CD4-positive, alpha-beta T cell treated with Interleukin-12 subunit alpha and Interleukin-12 subunit beta, for 1 hour (primary cell): ENCODE measurements at places on chromosomes 7 and 10.

GRCh38 chr10:96288151-96288621 is 16.0 kb upstream of the DNTT start:
- no peak for DNase-seq

DNA sequence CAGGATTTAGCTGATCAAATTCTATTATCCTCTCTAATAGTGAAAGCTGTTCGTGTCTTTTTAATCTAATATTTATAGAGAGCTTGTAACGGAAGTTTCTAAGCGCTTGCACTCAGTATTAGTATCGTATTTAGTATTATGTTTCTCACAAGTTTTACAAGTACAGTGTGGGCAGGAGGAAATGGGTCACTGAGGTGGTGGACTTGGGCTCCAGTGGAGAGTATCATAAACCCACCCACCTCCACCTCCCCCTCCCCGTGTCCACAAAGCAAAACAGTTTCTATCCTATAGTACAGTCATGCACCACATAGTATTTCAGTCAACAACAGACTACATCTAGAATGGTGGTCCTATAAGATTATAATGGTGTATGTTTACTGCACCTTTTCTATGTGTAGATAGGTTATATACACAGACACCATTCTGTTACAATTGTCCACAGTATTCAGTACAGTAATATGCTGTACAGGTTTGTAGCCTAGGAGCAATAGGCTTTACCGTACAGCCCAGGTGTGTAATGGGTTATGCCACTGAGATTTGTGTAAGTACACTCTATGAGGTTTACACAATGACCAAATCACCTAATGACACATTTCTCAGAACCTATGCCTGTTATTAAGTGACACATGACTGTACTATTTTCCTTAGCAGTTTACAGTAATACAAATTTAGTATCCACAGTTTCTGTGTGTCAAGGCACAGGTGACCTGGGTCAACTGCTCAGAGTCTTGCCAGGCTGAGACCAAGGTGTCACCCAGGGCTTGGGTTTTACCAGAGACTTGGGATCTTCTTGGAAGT is 1021.3 kb upstream of the C7orf33 start:
- no peak for DNase-seq

GRCh38 chr7:80134115-80134535 is 506 bp upstream of the GNAI1 start:
- DNase-seq, result no peak

- no peak for DNase-seq
Measured at GRCh38 chr7:81608748-81609382, 161.0 kb downstream of the HGF start.

GRCh38 chr10:25682203-25682851 is 251.7 kb upstream of the MYO3A start:
- no peak for DNase-seq

GRCh38 chr10:98363220-98363619 is 51.8 kb downstream of the PYROXD2 start:
- DNase-seq, result no peak

- DNase-seq, result no peak
Measured at GRCh38 chr7:2307690-2308107, 6.5 kb downstream of the SNX8 start.

GRCh38 chr7:116483271-116483942 is 16.1 kb upstream of the CAV2 start:
- DNase-seq, result no peak

DNA sequence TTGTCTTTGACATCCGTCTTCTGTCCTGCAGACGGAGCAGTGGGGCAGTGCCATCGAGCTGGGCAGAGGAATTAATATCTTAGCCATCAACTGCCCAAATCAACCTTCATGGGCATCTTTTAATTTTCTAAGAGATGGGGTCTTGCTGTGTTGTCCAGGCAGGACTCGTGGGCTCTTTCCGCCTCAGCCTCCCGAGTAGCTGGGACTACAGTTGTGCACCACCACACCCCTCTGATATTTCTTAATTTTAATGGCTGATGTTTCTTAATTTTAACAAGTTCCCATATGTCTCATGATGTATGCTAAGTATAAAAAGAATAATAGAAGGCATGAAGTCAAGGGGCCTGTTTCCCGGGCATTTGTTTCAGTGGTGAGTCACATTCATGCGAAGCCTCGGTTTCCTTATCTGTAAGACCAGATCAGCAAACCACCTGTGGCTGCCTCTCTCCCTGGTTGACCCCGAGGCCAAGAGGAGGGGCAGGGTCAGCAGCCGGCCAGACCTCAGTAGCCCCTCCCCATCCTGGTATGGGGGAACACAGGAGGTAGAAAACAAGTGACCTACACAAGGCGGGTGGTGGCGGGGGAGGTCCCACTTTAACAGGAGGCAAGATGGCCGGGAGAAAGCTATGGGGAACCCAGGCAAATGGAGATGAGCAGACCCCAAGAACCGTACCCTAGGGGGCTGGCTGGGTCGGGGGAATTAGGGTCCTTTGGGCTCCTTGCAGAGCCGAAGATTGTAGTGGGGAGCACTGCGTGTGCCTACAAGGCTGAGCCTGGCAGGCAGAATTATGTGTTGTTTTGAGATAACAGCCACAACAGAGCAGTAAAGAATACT is 85.5 kb downstream of the CUX1 start:
- no peak for DNase-seq

GRCh38 chr7:3034591-3035150 is 9.0 kb downstream of the CARD11 start:
- no peak for DNase-seq

GRCh38 chr7:143392875-143393266 is 11.7 kb downstream of the ZYX start:
- DNase-seq, result no peak
